ENCODE measurements at places on chromosomes 1 and 21.

GRCh38 chr1:206589206-206589605 is 23.1 kb downstream of the EIF2D start:
- DNase-seq, result no peak

GRCh38 chr1:179080866-179081686 is 794 bp upstream of the TOR3A start:
- DNase-seq, result no peak

DNA sequence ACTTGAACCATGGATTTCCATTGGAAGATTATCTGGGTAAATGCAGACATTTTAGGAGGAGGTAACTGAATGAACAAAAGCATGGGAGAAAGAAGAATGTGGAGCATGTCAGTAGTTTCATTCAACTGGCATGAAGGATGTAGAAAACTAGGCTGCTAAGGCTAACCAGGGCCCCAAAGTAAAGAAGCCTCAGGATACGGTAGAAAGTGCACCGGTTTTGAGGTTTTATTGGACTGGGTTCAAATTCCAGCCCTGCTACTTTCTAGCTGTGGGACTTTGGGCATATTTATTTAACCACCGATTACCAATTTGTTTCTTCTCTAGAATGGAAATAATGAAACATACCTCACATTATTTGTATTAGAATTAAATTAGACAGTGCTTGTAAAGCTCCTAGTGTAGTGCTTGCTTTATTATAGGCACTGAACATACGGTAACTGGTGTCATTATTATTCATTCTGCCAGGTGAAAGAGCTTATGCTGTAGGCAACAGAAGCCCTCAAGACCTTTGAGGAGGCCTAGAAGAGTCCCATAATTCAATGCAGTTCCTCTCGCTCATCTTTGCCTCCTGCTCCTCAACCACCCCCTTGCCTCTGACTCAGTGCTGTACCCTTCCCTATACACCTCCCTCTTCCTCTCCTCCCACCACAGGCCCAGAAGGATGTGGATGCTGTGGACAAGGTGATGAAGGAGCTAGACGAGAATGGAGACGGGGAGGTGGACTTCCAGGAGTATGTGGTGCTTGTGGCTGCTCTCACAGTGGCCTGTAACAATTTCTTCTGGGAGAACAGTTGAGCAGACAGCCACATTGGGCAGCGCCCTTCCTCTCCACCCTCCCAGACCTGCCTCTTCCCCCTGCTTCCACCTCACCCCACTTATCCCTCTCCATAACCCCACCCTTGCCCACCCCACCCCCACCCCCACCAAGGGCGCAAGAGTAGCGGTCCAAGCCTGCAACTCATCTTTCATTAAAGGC is 2.5 kb upstream of the CHTOP start:
- DNase-seq, result no peak

GRCh38 chr1:82849460-82849859 is 1048.7 kb downstream of the ADGRL2 start:
- DNase-seq, result no peak

GRCh38 chr1:226677027-226678020 is 61.8 kb downstream of the ITPKB start:
- peak; percentile 82 for DNase-seq

DNA sequence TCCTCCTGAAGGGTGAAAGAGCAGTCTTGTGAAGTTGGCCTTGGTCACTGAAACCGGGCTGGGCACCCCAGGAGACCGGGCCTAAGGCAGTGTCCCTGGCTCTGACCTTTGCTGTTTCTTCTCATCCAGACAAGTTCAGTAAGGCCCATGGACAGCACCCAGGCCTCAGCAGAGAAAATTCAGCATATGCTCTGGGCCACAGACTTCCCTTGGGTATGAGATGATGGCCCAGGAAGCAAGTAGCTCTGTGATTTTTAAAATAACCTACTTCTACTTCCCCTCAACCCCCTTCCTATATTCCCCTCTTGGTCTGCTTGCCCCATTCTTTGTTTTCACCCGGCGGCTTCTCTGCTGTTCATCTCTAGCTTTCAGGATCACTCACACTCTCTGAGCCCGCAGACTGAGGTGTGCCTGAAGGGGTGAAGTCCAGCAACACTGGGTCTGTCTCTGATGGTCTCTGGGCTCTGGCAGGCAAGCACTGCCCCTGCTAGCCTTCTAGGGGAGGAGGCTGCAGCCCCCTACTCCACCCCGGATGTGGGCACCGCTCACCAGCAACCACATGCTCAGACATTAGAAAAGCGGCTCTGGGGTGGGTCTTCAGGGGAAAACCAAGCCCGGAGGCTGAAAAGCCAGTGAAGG is 2.9 kb upstream of the GPR25 start:
- no peak for DNase-seq

DNA sequence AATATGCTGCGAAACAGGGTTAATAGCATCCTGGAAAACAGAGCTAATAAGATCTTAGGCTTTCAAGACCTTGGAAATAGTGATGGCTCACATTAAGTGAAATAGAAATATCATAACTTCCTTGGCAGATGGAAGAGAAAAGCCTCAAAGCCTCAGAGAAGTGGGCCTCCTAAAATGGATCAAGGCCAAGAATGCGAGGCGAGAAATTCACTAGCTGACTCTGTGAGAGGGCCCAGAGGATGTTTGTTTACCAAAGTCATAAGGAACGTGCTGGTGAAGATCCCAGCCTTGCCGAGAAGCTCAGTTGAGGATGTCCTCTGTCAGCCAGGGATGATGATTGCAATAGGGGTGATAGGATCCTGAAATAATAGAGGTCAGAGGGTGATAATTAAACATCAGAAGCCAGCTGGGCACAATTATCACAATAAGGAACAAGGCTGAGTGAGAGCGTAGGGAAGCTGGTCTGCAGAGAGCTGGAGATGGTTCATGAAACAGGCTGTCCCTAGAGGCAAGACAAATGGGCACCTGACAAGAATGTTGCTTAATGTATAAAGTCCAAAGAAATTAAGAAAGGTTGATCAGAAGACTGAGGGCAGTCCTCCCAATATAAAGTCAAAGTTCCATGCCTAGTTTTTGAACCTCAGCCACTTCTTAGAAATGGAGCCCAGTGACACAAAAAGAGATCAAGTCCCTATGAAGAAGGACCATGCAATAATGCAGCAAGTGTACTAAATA is 101.7 kb upstream of the COG2 start:
- DNase-seq, result no peak

DNA sequence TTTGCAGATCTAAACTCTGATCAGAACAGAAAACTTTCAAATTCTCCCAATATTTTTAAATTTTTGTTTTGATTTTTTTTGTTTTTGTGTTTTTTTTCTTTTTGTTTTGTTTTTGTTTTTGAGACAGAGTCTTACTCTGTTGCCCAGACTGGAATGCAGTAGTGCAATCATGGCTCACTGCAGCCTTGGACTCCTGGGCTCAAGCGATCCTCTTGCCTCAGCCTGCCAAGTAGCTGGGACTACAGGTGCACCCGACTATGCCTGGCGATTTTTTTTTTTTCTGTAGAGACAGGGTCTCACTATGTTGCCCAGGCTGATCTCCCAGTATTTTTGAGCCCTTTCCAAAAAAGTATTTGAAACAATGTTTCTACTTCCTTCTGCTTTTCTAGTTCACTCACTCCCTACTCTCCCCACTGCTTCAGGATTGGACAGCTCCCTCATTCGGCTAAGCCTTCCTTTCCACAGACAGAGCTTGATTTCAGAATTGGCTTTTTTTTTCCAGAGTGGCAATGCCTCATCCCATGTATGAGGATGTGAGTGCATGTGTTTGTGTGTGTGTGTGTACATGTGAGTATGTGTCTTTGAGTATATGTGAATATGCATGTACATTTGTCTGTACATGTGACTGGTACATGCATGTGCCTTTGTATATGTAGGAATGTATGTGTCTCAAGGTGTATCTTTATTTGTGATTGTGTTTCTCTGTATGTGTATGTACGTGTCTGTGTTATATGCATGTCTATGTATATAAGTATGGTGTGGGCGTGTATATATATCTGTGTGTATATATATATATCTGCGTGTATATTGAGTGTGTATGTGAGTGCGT is 11.9 kb downstream of the LHX4 start:
- no peak for DNase-seq

DNA sequence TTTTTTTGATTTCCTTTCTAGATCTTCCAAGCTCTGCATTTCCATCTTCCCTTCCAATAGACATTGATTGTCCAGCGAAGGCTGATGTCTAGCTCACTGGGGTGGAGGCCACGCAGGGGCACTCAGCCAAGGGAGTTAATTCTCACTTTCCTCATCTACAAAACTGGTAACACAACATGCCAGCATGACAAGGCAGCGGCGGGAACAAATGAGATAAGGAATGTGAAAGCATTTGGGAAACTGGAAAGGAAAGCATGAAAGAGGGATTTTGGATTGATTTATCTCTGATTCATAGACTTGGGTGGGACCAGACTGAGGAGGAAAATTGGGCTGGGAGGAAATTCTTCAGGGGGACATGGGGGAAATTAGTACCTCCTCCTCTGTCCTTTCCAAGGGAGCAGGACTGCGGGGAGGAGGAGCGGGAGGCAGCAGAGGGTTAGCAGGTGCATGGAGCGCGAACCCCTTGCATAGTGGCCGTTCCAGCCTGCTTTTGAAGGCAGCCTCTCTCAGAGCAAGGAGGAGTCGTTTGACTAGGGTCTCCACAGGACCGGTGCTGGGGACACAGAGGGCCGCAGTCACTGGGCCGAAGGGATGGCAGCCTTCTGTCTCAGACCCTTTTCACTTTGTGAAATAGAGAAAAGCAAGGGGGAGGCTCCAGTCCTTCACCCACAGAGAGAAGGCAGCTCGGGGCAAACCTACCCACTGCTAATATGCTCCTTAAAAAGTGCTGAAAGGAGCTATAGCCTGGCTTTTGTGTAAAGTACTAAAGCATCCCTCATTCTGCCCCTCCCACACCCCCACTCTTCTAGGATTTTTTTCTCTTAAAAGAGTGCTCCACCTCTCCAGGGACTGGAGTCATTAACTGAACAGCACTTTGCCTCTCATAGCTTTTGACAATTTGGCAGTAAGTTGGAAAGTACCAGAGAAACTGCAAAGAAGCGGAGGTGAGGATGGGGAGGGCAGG is 89.2 kb downstream of the PLXNA2 start:
- DNase-seq, result no peak

- no peak for DNase-seq
Measured at GRCh38 chr1:239367196-239367810, 19.1 kb upstream of the CHRM3 start.

GRCh38 chr21:41024746-41025254 is 143.2 kb upstream of the BACE2 start:
- peak; percentile 30 for DNase-seq

DNA sequence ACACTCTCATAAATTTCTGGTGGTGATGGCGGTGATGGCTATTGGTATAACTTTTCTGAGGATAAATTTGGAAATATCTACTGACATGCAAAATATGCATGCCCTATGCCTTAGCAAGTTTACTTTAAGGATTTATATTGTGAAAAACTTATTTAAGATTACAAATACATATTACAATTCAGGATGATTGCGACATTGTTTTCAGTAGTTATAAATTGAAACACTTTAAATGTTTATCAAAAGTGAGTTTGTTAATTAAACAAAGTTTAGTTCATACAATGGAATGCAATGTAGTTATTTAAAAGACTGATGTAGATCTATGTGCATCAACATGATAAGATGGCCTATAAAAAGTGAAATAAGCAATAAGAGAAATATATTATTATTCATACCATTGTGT is 331.3 kb upstream of the NR5A2 start:
- no peak for DNase-seq
